Effector memory CD4-positive, alpha-beta T cell (primary cell): ENCODE measurements at places on chromosomes 3 and 15.

DNA sequence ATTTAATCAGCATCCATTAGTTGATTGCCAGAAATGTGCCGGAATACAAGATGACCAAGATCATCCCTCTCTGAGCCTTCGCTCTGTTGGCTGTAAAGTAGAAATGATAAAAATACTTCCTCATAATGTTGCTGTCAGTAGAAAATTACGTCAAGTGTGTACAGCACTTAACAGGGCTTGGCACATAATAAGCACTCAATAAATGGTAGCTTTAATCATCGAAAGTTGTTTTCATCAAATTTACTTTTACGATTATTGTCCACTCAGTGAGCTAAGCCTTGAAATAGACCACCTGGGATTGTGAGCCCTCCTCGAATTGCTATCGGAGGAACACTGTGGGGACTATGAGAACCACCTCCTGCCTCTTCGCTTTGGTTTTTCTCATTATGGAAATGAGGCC lies 301.3 kb upstream of the TPRG1 start:
- DNase-seq = no peak

DNA sequence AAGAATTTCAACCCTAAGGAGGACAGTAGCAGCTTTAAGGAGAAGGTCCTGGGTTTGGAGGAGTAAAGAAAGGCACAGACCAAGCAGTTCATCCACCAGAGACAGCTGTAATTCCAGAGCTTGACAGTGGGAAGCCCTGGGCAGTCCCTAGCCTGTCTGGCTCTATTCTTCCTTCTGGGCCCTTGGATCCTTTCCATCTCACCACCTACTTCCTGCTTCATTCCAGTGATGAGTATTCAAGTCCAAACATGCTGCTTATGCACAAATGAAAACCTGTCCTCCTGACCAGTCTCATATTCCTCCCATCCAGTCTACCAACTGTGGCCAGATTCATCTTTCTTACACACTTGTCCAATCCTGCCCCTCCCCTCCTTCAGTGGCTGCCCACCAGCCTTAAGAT lies 171.4 kb downstream of the CNTN3 start:
- no peak for DNase-seq

DNA sequence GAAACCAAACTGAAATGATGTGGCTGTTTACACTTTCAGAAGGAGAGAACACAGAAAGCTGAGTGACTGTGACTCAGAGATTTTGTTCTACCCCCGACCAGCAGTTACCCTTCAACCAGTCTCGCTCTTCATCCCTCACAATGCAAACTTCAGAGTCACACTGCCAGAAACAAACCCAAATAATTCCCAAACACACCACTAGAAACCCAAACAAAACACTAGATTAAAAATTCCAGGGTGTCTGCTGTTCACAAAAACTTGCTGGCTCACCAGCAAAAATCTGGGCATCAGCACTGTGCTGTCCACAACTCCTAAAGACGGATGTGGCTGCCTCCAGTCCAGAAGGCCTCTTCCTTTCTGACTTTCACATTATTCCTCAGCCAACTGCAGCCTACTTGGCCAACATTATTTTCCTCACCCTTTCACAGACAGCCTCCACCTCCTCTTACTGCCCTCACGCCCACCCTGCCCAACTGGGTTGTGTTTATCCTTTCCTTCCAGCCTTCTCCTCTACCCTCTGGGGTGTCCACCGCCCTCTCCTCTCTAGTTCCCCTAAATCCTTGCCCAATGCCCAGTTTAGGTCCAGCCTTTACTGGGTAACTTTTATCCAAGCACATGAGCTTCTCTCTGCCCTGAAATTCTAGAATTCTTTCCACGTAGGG lies 71.4 kb downstream of the MECOM start:
- DNase-seq = no peak

- no peak for DNase-seq
These were observed 159.2 kb upstream of the SLCO3A1 start for GRCh38 chr15:91694131-91694830.

DNA sequence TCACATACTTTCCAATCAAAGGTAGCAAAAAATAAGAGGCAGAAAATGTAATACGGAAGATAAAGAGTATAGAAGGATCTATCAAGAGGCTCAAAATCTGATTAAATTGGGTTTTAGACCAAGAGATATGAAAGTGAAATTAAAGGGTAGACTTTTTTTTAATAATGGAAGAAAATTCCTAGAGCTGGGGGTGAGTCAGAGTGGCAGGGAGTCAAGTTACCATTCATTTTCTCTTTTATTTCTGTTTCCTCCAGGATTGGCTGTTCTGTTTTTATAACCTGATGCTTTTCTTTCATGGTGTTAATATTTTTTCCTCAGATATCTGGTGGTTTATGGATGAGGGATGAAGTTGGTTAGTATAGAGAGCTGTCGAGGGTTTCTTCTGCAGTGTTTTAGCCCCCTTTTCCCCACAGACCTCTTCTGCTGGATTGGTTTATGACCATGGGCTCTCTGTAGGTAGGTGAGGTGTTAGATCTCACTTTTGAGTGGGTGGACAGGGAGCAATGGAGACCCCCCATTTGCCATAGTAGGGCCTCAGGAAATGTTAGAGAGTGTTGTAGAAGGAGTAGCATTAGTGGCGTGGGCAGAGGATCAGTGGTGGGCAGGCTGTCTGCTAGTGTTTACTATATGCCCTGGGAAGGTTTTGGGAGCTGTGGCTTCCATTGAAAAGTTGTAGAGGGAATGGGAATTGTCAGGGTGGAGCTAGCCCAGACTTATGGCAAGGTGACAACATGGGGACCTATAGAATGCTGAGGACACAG lies 201.6 kb upstream of the GOLGA6L4 start:
- no peak for DNase-seq

DNA sequence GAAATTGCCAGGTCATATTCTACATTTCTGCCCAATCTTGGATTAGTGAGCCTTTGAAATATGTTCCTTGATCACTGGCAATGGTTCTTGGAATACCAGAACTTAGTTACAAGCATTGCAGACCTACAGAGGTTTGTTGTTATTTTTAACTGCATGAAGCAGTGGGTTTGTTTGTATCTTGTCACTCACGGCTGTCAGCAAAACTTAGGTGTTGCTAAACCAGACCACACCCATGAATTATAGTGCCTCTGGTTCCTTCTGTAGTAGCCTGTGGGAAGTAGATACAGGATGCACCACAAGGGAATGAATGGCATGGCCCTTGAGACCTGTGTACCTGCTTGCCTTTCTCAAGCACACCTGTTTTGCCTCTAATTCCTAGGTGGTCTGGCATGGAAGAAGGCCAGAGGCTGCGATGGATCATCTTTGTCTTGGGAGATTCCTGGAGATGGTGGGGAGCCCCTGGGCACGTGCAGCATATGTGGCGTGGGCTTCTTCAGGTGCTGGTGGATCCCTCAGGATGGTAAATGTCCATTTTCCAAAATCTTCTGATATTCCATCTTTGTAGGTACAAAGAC lies 138.8 kb downstream of the SNRPN start:
- no peak for DNase-seq

GRCh38 chr15:23422946-23423708 lies 23.9 kb downstream of the GOLGA6L2 start:
- no peak for DNase-seq

- DNase-seq = no peak
These were observed 227.0 kb downstream of the ARRDC4 start for GRCh38 chr15:98187549-98187948.

- no peak for DNase-seq
These were observed 19.9 kb downstream of the ITPR1 start for GRCh38 chr3:4512895-4513616.
